ENCODE measurements at places on chromosomes 11 and 22. TPM values are rescaled to one million over a fixed set of nuclear protein-coding genes. Genes with fewer than 3 reads are reported as not detected.

Gene NEFH
- total RNA-seq = 0.56 TPM

GRCh38 chr11:26331911-26332571 is at the start of gene ANO3:
ANO3 (plus strand) TSS chr11:26332130; CDS start chr11:26332276, 146 bp downstream.
- DNase-seq = peak; percentile 67

Gene PKP3
- 0.68 TPM for total RNA-seq

Gene TMEM25
- total RNA-seq = 36.1 TPM

- no peak for DNase-seq
Measured at GRCh38 chr22:48248901-48249455, 1486.5 kb downstream of the TBC1D22A start.

Gene RIMBP3B
- total RNA-seq = 0.09 TPM

- DNase-seq = peak; percentile 61
Measured at GRCh38 chr11:77130763-77131513, 2.9 kb downstream of the MYO7A start.

GRCh38 chr11:68678031-68678441 is 6.3 kb upstream of the GAL start:
- DNase-seq = no peak

DNA sequence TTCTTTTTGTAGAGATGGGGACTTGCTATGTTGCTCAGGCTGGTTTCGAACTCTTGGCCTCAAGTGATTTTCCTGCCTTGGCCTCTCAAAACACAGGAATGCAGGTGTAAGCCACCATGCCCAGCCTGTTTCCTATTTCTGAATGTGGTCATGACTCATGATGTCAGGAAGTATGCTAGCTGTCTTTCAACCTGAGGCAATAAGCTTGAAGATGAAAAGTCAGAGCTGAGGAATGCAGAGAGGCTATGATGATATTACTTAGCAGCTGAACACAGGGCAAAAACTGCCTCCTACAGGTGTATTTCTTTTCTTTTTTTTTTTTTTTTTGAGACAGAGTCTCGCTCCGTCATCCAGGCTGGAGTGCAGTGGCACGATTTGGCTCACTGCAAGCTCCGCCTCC is 9.0 kb upstream of the NUCB2 start:
- peak; percentile 81 for DNase-seq

Measured in dermis blood vessel endothelial cell (primary cell).